Right lobe of liver (tissue), 6 donors: ENCODE measurements at places on chromosomes 12 and 14. TPM values are rescaled to one million over a fixed set of nuclear protein-coding genes. Genes with fewer than 3 reads are reported as not detected.

SERPINA5 gene
- 223 TPM for total RNA-seq

- DNase-seq = no peak
These were observed 684.5 kb downstream of the C12orf50 start for GRCh38 chr12:87344699-87345098.

- no peak for DNase-seq
These were observed 335.1 kb downstream of the DUSP6 start for GRCh38 chr12:89016970-89017778.

- DNase-seq = peak; percentile 76
These were observed 33.4 kb upstream of the TXNRD1 start for GRCh38 chr12:104182144-104182543.

GRCh38 chr14:102075155-102075554, 11.7 kb downstream of the HSP90AA1 start:
- DNase-seq = no peak

GRCh38 chr12:124185971-124186686, 108.8 kb upstream of the RFLNA start:
- DNase-seq = no peak

GRCh38 chr12:50924131-50924438, 28.3 kb upstream of the HIGD1C start:
- no peak for DNase-seq

GRCh38 chr12:8648576-8649205, 13.9 kb downstream of the MFAP5 start:
- DNase-seq = no peak

RASAL1 gene
- 0.24 TPM for total RNA-seq

- no peak for DNase-seq
These were observed 93.3 kb upstream of the NAP1L1 start for GRCh38 chr12:76177821-76178220.

DNA sequence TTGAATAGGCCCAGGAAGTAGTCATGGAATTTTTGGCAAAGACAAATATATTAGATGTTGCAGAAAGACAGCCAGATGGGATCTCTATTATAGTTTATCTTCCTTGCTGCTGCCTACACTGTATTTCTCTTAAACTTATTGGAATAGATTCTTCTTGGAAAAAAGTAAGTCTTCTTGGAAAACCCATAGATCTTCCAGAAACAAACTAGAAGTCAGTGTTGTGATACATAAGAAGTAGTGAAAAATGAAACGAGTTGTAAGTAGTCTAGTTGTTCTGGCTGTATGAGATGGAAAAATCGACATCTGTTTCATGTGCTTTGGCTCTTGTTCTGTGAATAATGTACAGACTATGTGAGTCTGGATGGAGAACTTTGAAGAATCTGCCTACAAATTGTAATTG, 29.0 kb downstream of the GLIPR1L2 start:
- no peak for DNase-seq

DNA sequence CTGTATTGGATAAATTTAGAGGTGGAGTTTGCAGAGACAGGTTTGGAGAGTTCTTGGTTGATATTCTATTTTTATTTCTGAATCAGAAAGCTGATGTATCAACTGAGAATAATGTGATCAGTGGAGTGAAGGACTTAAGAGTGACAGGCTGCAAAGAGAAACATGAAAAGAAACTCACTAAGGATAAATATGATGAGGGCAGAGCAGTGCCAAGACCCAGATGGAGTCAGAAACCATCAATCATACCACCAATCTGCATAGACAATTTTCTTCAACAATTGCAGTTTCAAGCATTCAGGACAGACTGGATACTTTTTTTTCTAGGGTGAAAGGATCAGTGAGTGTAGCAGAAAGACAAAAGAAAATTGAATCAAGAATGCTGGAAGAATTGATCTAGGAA, 226.7 kb upstream of the NAV3 start:
- DNase-seq = no peak

GRCh38 chr12:6312529-6313325, 2.2 kb downstream of the PLEKHG6 start:
- DNase-seq = peak; percentile 78

- no peak for DNase-seq
These were observed 1.9 kb downstream of the MED21 start for GRCh38 chr12:27024291-27024690.

GRCh38 chr14:38762845-38763244, 340.2 kb downstream of the SEC23A start:
- no peak for DNase-seq

PRPH gene
- total RNA-seq = not detected

PMEL gene
- 1.7 TPM for total RNA-seq

GRCh38 chr14:75522224-75522982, at the start of gene BATF:
Gene BATF (plus strand): TSS chr14:75522469. CDS start chr14:75522683, 214 bp downstream.
- DNase-seq = no peak

DNA sequence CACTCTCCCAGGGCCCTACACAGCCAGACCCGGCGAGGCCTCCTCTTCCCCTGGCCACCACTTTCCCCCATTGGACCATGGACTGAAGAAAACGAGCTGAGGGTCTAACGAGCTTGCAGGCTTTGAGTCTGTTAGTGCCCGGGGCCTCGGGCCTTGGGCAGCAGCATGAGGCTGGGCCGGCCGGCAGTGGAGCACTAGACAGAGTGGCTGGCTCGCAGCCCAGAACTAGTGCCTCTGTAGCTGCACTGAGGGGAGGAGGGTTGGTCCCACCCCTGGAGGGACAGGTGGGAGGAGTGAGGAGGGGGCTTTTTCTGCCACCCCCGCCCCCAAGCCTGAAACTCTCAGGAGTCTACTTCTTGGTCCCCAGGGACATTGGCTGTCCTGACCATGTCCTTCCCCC, 38.7 kb downstream of the SLC6A12 start:
- no peak for DNase-seq

- no peak for DNase-seq
These were observed 2.7 kb downstream of the FZD10 start for GRCh38 chr12:130164936-130165335.

- DNase-seq = no peak
These were observed 65.1 kb upstream of the PZP start for GRCh38 chr12:9273276-9273675.

SOX5 gene
- total RNA-seq = 34.3 TPM

LIN52 gene
- total RNA-seq = 2.3 TPM
